ENCODE measurements at places on chromosomes 13 and 19. TPM values are rescaled to one million over a fixed set of nuclear protein-coding genes. Genes with fewer than 3 reads are reported as not detected.

The TJP3 gene
- 1.5 TPM for total RNA-seq

The KLK1 gene
- total RNA-seq: not detected

DNA sequence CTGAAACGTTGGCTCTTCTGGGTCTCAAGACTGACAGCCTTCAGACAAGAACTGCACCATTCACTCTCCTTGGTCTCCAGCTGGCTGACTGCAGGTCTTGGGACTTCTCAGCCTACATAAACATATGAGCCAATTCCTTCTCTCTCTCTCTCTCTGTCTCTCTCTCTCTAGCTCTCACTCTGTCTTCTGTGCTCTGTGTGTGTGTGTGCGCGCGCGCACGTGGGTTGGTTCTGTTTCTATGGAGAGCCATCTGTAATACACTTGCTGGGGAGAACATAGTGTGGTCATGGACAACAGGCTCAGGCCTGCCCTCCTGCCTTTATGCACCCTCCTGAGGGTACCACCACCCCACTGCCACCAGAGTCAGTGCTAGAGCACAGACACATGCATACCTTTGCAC lies 13.7 kb upstream of the SERPINE3 start:
- no peak for DNase-seq

DNA sequence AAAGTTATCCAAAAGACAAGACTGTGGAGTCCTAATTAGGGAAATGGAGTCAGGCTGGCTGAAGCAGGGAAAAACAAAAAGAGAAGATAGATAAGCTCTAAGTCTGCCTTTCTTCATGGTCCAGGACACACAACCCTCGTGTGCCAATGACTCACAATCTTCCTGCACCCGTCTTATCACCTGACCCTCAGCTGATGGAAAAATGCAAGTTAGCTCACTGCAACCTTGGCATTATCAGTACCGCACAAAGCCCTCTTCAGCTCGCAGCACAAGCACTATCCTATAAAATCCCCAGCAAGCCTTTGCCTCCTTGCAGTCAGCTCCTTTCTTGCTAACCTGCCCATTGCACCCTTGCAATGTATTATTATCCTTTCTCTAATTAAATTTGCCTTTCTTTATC lies 4.3 kb downstream of the OR7A5 start:
- no peak for DNase-seq

DNA sequence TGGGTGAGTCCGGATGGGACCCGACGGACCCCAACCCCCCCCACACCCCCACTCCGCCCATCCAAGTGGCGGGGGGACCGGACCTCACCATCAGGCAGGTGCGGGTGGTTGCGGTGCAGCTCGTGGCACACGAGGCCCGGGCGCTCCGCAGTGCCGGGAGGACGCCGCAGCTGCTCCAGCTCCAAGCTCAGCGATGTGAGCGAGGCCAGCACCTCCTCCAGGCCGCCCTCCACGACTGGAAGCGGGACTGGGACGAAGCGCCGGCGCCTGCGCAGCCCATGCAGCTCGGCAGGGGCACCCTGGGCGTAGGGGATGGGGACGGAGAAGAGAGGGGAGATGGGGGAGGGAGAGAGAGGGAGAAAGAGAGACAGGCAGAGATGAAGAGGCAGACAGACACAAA lies 30.1 kb upstream of the OLFM2 start:
- no peak for DNase-seq

DNA sequence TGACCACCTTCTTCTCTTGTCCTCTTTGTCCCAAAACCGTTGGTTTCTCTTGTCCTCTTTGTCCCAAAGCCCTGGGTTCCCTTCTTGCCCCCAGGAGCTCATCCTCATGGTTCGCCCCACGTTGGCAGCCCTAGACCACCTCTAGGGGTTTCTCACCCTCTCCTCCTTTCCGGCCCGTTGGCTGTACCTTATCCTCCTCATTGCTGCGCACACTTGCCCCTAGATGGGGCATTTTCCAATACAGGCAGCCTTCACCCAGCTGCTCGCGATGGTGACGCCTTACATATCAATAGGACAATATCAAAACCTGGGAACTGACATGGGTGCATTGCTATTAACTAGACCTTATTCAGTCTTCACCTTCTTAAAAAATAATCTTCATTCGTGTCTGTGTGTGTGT lies 86.5 kb downstream of the IPO5 start:
- DNase-seq: no peak

- no peak for DNase-seq
Measured at GRCh38 chr13:52395704-52396103, 10.3 kb downstream of the THSD1 start.

- DNase-seq: no peak
Measured at GRCh38 chr19:3440082-3440481, 40.2 kb downstream of the SMIM24 start.

All from H4 (cell line).